Lung microvascular endothelial cell (primary cell): ENCODE measurements at places on chromosomes 1 and 21. TPM values are rescaled to one million over a fixed set of nuclear protein-coding genes. Genes with fewer than 3 reads are reported as not detected.

- no peak for DNase-seq
Observed at GRCh38 chr1:71640998-71641397, 560.2 kb upstream of the ZRANB2 start.

The ACOT11 gene
- total RNA-seq: 0.40 and 3.1 TPM in 2 replicates

DNA sequence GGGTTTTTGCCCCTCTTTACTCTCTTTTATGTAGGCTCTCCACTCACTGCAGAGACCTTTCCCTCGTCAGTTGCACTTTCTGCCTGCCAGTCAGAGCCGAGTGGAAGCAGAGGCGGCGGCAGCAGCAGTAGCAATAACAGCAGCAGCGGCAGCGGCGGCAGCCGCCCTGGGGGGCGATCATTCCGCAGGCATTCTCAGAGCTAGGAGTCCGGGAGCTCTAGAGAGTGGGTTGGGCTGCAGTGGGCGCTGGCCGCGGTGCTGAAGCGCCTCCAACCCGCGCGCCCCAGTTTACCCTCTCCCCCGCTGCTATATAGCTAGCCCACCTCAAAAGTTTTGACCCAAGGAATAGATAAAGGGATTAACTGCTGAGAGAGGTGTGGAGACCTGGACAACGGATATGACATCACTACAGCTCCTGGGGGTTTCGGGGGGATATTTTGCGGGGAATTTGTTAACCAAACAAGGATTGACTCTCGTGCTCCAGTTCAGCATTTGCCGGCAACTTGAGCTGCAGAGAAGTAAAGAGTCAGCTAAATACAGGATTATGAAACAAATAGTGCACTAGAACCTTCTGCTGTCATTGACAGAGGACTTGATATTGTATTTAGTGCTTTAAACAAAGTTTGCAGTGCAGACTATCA is at the start of gene OLFM3:
Gene OLFM3 (minus strand): TSS at position 102 of the 641 bp plus-strand sequence.
- DNase-seq: peak; percentile 8

GRCh38 chr1:214637722-214638458 is 34.9 kb downstream of the CENPF start:
- peak; percentile 74 for DNase-seq

GRCh38 chr1:112356765-112357164 is 39.2 kb upstream of the CTTNBP2NL start:
- no peak for DNase-seq
